ENCODE measurements at places on chromosomes 2 and 18. TPM values are rescaled to one million over a fixed set of nuclear protein-coding genes. Genes with fewer than 3 reads are reported as not detected.

SERPINB13 gene
- total RNA-seq, result not detected

FER1L5 gene
- 0.09 TPM for total RNA-seq

COL4A3 gene
- total RNA-seq, result 18.5 TPM

OTOS gene
- total RNA-seq, result not detected

POTEF gene
- total RNA-seq, result not detected

MTHFD2 gene
- total RNA-seq, result 33.6 TPM

TSHZ1 gene
- 19.7 TPM for total RNA-seq

HTR2B gene
- not detected for total RNA-seq

KCNJ3 gene
- total RNA-seq, result 2.4 TPM

PRKRA gene
- total RNA-seq, result 57.4 TPM

PSMA8 gene
- 0.34 TPM for total RNA-seq

RNF181 gene
- total RNA-seq, result 79.8 TPM

GAREM1 gene
- 5.3 TPM for total RNA-seq

EFHD1 gene
- 69.7 TPM for total RNA-seq

CCBE1 gene
- total RNA-seq, result 0.06 TPM

RTP5 gene
- 1.4 TPM for total RNA-seq

G6PC2 gene
- not detected for total RNA-seq

NT5C1B gene
- not detected for total RNA-seq

MRPS5 gene
- 37.5 TPM for total RNA-seq

CBLN2 gene
- total RNA-seq, result not detected

CDKL4 gene
- 1.1 TPM for total RNA-seq

CD8B gene
- 9.3 TPM for total RNA-seq

SGPP2 gene
- total RNA-seq, result 1.9 TPM

TSPYL6 gene
- total RNA-seq, result not detected

ASPRV1 gene
- 2.7 TPM for total RNA-seq

CCDC102B gene
- total RNA-seq, result 5.5 TPM

FASTKD1 gene
- 23.3 TPM for total RNA-seq

PTH2R gene
- total RNA-seq, result 0.26 TPM

AQP12A gene
- total RNA-seq, result not detected

NCKAP5 gene
- 3.3 TPM for total RNA-seq

NYAP2 gene
- 0.14 TPM for total RNA-seq

LOXHD1 gene
- total RNA-seq, result 2.7 TPM

CHRNG gene
- not detected for total RNA-seq

Data from spleen (tissue), 13 donors.